ENCODE measurements at places on chromosomes 3 and 15.

DNA sequence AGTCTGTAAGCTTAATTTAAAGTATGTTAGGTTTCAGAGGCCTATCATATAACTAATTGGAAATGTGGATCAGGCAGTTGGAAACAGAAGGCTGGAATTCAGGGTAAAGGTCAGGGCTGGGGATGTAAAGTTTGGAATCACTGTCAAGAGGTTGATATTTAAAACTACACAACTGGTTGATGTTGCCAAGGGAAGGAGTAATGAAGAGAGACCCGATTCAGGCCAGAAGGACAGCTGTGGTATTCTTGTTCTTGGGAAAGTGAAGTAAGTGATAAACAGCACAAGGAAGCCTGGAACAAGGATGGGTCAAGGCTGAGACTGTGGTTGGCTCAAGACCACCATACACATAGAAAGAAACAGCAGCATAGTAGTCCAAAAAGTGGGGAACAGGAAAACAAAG is 654.2 kb downstream of the NTRK3 start:
- DNase-seq = no peak

GRCh38 chr15:63054985-63055384 is 12.4 kb downstream of the TPM1 start:
- no peak for DNase-seq

GRCh38 chr3:99665017-99665416 is 26.6 kb downstream of the COL8A1 start:
- DNase-seq = no peak

DNA sequence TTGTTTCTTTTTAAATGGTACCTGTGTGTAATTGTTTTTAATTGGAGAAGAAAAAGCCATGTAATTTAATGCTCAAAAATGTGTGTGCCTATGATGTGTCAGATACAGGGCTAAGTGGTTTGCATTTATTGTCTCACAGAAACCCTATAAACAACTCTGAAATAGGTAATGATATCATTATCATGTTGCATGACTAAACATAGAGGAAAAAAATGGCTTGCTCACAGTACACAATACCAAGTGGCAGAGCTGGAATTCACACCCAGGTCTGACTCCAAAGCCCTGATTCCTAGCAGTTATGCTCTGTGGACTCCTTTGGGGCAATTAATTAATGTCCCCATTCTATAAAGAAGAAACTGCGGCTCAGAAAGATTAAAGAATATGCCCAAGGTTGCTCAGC is 237.4 kb upstream of the TRIM42 start:
- DNase-seq = no peak

- DNase-seq = no peak
Observed at GRCh38 chr3:13013566-13013965, 59.7 kb downstream of the IQSEC1 start.

- DNase-seq = no peak
Observed at GRCh38 chr3:167918008-167918596, 177.6 kb downstream of the GOLIM4 start.

DNA sequence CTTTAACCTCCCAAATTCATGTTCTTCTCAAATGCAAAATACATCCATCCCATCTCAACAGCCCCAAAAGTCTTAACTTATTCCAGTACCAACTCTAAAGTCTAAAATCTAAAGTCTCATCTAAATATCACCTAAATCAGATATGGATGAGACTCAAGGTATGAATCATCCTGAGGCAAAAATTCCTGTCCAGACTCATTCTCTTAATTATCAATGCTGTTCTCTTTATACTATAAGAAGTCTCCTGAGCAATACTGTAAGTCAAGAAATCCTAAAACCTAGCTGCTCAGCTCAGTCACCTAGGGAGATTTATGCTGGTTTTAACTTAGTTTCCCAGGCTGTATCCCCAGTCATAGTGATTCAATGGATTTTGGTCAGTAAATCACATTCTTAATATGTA is 11.1 kb downstream of the RAD18 start:
- no peak for DNase-seq

GRCh38 chr3:5423076-5423475 is 235.6 kb downstream of the EDEM1 start:
- no peak for DNase-seq

DNA sequence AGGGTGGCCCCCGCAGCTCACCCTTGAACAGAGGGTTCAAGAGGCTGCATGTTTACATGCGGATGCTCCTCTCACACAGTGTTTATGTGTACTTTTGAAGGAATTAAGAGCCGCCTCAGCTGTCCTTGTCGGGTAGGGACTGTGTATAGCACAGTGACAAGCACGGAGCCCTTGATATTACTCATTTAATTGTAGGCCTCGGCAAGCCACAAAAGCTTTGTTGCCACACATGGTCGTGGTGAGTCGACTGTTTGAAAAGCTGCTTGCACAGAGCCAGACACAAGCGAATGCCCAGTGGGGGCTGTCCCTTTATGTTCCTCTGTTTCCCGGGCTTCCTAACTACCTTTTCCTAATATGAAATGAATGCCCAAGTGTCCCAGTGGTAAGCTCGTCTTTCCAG is 4.5 kb downstream of the ESYT3 start:
- no peak for DNase-seq

- DNase-seq = no peak
Observed at GRCh38 chr3:136690599-136690998, 61.6 kb downstream of the STAG1 start.

DNA sequence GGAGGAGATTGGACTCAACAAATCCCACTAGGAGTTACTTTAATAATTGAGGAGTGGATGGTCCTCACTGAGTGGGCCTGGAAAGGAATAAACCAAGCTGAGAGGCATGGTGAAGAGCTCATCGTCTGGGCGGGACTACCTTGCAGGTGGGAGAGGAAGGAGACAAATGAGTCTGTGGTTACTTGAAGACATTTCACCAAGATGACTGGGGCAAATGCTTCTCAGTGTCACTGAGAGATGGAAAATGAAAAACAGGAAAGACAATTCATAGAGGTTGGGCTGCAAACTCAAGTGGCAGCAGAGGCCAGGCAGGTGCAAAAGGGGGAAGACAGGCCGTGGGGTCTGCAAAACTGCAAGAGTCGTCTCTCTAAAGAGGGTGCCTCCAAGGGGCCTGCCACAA is 1.5 kb upstream of the ARHGAP31 start:
- DNase-seq = no peak

- no peak for DNase-seq
Observed at GRCh38 chr3:157626817-157627216, 123.6 kb upstream of the VEPH1 start.

GRCh38 chr3:169699070-169699469 is 35.6 kb upstream of the MECOM start:
- no peak for DNase-seq

- no peak for DNase-seq
Observed at GRCh38 chr3:177085794-177086193, 111.5 kb downstream of the TBL1XR1 start.

- DNase-seq = no peak
Observed at GRCh38 chr15:72964135-72964534, 88.1 kb upstream of the NEO1 start.

DNA sequence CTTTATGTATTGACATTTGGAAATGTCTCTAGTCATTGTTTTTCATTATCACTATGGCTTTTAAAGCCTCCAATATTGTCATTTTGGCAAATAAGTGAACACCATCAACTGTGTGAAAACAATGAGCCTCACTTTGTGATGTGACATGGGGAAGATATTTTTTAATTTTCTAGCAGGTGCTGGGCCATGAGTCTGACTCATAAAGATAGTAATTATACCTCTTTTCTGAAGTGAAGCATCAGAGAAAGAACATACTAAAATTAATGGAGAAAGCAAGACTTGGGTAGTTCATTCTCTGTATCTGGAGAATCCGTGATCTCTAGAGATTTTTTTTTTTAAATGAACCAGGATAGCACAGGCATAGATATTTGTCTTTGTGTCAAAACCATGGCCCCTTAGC is 100.8 kb downstream of the CCNL1 start:
- DNase-seq = no peak

GRCh38 chr3:170734043-170734734 is 135.8 kb downstream of the RPL22L1 start:
- DNase-seq = no peak

GRCh38 chr3:157438194-157438730 is 1.6 kb downstream of the PTX3 start:
- no peak for DNase-seq

DNA sequence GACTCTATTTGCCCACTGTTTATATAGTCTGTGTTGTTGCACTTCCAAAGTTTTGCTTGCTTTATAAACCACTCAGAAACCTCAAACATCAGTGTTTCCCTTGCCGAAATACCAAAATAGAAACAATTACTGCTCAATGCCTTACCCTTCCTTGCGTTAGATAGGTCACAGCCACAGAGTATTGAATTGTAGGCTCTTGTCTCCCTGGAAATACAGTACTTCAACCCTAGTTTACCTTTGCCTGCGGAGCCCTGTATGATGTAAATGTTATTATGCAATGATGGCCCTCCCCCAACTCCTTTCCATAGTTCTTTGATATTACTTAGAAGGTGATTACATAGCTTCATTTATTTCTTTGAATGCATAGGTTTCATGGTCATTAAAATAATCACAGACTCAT is 44.2 kb downstream of the SOX2 start:
- no peak for DNase-seq

DNA sequence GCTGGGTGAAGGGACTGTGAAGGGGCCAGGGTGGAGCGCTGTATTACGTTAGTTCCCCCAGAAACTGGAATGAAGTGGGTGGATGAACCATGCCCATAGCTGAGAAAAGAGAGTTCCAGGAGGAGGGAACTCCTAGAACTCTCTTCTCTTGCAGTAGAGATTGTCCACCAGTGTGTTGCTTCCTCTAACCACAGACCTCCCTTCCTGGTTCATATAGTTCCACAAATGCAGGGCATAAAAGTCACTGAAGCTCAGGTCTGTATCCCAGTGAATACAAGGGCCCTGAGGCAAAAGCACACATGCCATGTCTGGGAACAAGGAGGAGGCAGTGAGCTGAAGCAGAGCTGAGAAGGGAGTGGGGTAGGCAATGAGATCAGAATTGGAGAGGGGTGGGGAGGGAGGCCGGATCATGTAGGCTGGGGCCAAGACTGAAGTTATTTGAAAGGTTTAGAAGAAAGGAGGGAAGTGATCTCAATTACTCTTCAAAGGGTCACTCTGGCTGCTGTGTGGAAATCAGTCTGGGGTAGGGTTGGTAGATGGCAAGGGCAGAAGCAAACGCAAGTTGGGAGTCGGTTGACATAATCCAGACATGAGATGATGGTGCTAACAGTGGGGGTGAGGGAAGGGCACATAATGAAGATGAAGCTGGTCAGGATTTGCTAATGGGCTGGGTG is 6.5 kb downstream of the A4GNT start:
- no peak for DNase-seq

GRCh38 chr15:90234096-90234988 is at the start of gene GDPGP1:
TSS of gene GDPGP1 (plus strand) at chr15:90234209. CDS start at chr15:90240909, 6,700 bp downstream.
- no peak for DNase-seq

DNA sequence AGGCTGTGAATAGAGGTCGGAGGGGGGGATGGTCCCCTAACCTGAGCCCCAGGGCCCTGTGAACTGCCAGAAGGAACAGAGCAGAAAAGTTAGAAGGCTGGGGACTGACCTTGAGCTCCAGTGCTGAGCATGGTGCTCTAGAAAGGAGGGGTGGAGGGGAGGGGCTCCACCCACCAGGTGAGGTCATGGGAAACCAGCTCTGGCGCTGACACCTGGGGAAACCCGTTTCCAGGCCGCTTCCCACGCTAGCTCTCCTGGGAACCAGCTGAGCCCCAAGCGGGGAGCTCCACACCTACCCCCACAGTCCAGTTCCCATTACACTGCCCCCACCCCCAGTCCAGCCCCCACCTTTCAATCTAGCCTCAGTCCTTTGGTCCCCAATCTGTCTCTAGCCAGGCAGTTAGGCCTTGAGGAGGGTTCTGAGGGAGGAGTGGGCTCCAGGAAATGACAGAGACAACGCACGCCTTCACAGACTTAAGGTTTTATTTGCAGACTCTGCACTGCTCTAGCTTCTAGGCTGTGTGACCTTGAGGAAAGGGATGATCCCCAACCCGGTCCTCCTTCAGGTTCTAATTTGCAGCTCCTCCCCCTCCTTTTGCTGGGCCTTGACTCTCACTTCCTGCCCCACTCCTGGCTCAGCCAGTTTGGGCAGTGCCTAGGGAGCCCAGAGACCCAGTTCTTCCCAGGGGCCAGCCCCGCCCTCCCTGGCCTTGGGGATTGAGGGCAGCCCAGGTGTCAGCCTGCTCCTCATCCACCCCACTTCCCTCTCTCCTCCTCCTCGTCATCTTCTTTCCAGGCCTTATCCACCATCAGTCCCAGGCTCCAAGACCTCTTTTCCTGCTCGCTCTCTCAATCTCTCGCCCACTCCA is 2.1 kb downstream of the RHOV start:
- no peak for DNase-seq

DNA sequence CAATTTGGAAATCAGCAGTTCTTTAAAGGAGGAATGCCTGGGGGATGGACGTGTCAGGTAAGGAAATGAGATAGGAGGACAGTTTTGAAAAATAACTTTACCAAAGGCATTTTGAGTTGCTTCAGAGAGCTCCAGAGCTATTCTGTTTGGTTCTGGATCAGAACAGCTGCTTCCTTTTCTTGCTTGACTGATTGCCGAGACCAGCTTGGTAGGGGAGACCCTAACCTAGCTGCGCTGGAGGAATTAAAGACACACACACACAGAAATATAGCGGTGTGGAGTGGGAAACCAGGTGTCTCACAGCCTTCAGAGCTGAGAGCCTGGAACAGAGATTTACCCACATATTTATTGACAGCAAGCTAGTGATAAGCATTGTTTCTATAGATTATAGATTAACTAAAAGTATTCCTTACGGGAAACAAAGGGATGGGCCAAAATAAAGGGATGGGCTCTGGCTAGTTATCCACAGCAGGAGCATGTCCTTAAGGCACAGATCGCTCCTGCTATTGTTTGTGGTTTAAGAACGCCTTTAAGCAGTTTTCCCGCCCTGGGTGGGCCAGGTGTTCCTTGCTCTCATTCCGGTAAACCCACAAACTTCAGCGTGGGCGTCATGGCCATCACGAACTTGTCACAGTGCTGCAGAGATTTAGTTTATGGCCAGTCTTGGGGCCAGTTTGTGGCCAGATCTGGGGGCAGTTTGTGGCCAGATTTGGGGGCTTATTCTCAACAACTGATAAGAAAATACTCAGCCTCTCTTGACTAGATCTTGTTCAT is 556.0 kb downstream of the ROBO1 start:
- DNase-seq = no peak

GRCh38 chr15:94240480-94240879 is 9.1 kb downstream of the MCTP2 start:
- DNase-seq = no peak

GRCh38 chr3:100269001-100269400 is 8.2 kb downstream of the TBC1D23 start:
- DNase-seq = no peak

Data from activated CD4-positive, alpha-beta T cell treated with anti-CD3 and anti-CD28 coated beads for 24 hours (primary cell).